ENCODE measurements at places on chromosomes 12 and 14.

DNA sequence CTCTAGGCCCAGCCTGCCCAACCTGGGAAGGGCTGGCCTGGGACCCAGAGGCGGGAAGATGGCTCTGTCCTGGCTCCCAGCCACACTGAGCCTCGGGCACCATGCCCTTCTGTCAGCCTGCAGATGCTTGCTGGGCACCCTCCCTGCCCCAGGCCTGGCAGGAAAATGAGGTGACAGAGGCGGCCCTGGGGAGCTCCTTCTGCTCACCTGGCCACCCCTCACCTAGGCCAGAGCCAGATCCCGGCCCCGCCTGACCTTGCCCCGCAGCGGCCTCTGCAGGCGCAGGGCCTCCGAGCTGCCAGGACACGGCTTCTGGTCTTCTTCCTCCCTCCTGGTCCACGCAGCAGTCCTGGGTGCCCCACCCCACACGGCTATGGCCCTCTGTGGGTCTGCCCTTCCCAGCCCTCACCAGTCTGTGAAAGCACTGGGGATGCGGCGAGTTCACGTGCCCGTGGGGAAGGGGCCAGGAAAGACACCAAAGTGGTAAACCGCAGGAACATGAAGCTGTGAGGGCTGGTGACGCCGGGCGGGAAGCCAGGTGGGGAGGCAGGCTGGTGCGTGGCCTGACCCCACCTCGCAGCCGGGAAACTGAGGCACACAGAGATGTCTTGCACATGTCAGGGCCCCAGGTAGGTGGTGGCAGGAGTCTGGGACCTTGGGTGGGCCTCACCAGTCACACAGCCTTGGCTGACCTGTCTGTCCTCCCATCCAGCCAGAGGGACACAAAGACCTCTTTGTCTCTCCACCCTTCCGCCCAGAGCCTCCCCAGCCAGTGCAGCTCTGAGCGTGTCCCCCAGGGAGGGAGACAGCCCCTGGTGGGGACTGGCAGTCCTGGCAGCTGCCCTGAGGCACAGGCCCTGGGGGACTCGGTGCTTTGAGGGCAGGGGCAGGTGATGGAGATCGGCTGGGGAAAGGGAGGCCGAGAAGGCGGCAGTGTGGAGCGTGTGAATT lies 12.8 kb downstream of the BAG5 start:
- DNase-seq, result no peak

DNA sequence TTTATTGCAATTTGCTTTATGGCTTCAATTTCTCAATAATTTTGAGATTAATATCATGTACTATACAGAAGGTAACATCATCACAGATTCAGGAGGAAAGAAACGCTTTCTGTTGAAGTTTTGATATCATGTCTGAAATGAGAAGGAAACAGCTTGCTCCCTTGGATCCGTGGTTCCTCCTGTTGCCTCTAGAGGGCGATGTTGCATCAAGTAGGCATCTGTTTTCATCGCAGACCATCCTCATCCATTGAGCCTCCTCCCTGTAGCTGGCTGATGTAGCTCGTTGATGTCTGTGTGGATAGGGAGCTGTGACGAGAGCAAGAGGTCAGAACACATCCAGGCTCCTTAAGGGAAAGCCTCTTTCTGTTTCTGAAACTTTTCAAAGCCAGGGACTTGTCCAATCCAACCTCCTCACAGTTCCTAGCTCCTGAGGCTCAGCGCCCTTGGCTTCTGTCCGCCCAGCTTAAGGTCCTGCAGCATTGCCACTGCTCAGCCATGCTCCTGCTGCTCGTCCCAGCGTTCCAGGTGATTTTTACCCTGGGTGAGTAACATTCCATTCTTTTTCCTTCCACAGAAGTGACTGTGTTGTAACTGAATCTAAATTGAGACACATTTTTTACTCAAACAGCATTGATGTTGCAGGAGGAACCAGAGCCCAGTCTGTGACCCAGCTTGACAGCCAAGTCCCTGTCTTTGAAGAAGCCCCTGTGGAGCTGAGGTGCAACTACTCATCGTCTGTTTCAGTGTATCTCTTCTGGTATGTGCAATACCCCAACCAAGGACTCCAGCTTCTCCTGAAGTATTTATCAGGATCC lies 304.8 kb upstream of the OR4E1 start:
- DNase-seq, result peak; percentile 50

DNA sequence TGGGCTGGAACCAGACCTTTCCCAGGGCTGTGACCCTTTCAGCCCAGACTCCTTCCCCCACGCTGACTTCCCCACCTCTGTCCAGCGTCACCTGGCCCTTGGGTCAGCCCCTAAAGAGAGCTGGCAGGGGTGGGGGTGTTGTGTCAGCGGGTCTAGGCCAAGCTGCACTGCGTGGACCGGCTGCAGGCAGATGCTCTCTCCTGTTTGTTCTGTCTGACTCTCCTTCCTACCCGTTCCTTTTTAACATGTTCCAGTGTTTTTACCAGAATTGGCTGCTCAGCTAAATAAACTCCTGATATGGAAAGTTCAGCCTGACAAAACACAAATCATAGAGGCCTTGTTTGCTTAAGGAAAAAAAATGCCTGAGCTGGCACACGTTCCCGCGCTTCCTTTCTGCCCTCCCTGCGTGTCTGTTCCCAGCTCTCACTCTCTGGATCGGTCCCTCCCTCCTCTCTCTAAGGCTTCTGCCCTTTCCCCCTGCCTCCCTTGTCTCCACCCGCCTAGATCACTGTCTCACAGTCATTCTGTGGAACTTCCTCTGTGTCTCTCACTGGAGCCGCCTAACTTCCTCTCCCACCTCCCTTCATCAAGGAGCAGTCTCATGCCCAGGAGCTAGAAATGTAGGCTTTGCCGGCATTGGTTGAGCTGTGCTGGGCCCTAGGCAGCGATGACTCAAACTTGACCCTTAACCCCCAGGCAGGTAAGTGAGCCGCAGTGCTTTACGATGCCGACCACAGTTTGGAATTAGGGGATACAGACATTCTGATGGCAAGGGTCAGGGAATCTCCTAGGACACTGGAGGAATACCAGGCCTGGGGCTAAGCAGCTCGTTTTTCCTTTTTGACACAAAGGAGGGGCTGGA lies 15.5 kb upstream of the MLXIP start:
- no peak for DNase-seq

- DNase-seq, result no peak
Measured at GRCh38 chr14:89899917-89900663, 54.4 kb downstream of the EFCAB11 start.

DNA sequence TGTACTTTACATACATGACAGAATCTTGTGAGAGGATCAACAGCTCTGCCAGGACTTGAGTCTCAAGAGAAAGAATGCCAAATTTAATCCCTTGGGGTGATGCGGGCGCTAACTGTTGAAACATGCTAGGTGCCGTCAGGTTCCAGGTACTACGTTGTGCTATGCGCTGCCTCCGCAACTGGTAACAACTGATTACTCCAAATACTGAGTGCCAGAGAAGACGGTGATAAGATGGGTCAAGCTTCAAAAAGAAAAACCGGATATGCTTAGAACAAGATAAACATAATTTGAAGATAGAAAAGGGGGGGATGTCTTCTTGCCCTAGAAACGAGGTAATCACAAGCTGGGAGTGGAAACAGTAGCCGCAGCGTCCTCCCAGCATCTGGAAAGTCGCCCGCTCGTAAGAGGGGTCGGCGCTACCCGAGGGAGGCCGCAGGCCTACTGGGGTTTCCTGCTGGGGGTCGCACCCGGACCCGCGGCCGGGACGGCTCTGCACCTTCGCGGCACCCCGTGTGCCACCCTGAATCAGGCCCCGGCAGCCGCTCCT lies 678 bp downstream of the ZBTB25 start:
- peak; percentile 23 for DNase-seq

DNA sequence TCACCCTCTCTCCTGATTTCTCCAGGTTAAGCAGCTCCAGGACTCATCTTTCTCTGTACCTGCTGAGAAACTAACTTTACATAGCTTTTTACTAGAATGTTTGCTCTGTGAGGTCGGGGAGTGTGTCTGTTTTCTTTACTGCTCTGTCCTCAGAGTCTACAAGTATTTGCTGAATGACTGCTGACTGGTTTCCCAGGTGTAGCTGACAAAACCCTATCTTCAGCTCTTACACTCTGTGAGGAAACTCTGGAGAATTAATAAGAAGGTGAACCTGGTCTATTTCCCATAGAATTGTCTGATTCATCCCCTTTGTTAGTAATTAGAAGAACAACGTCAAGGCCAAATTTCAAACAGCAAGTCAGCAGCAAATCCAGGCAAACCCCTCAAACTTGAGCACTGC lies 226.8 kb downstream of the ZFP36L1 start:
- no peak for DNase-seq

DNA sequence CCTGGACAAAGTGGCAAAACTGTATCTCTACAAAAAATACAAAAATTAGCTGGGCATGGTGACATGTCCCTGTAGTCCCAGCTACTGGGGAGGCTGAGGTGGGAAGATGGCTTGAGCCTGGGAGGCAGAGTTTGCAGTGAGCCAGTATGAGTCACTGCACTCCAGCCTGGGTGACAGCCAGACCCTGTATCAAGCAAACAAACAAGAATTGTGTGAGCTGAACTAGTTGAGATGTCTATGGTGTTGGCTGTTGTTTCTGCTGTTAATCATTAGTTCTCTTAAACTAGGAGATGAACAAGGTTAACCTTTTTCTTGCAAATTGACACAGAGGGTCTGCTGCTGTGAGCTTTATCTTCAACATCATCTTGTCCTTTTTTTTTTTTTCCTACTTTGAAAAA lies 23.6 kb downstream of the RASSF3 start:
- no peak for DNase-seq

GRCh38 chr12:25785134-25785533 lies 173.3 kb upstream of the RASSF8 start:
- no peak for DNase-seq

- DNase-seq, result no peak
Measured at GRCh38 chr12:1832801-1833595, 12.6 kb downstream of the LRTM2 start.

DNA sequence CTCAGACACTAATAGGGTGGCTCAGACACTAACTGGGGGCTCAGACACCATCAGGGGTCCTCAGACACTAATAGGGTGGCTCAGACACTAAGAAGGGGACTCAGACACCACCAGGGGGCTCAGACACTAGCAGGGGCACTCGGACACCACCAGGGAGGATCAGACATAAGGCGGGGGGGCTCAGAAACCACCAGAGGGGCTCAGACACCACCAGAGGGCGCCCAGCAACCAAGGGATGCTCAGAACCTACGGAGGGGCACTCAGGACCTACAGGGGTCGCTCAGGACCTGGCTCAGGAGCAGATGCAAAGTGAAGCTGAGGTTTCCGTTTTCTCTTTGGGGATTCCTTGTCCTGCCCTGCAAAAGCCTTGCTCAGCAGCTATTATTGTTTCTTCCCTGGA lies 448.5 kb downstream of the TMEM121 start:
- no peak for DNase-seq

DNA sequence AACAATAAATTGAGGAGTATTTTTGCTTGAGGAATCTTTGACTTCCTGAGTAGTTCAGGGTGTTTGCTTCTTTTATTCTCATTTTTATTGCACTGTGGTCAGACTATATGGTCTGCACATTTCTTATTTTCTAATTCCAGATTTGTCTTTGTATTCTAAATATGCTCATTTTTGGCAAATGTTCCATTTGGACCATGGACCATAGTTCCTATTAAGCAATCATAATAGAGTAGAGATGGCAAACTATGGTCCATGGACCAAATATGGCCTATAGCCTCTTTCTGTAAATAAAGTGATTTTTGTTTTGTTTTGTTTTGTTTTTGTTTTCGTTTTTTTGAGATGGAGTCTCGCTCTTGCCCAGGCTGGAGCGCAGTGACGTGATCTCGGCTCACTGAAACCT lies 2.1 kb downstream of the GPRC5A start:
- DNase-seq, result no peak

GRCh38 chr14:31283578-31284252 lies 76.1 kb upstream of the HECTD1 start:
- no peak for DNase-seq

DNA sequence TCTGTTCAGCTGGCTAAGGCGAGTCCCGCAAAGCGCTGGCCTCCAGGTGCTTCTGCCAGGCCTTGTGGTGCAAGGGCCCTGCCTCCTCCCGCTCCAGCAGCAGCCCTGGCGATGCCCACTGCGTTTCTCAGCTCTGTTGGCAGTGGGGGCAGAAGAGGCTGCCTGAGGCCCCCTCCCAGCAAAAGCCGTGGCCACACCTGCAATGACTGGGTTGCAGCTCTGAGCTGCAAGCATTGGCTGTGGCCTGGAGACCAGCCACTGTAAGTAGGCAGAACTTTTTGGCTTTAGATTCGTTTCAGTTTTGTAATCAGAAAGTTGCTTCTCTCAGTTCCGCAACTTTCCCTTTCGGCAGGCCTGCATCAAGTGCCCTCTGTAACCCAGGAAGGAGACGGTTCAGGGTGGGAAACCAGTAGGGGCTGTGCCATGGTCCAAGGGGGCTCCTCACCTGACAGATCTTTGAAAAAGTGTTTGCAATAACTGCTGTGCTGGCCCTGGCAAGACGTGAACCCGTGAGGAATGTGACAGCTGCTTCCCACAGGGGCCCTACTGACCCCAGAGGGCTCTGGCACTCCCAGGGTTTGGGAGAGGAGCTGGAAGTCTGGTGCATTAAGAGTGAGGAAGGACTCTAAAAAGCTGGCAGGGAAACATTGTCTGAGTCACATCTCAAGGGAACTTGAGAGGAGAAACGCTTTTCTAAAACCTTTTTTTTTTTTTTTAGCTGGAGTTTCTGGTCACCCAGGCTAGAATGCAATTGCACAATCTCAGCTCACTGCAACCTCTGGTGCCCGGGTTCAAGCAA lies 54.5 kb upstream of the MAX start:
- DNase-seq, result no peak

DNA sequence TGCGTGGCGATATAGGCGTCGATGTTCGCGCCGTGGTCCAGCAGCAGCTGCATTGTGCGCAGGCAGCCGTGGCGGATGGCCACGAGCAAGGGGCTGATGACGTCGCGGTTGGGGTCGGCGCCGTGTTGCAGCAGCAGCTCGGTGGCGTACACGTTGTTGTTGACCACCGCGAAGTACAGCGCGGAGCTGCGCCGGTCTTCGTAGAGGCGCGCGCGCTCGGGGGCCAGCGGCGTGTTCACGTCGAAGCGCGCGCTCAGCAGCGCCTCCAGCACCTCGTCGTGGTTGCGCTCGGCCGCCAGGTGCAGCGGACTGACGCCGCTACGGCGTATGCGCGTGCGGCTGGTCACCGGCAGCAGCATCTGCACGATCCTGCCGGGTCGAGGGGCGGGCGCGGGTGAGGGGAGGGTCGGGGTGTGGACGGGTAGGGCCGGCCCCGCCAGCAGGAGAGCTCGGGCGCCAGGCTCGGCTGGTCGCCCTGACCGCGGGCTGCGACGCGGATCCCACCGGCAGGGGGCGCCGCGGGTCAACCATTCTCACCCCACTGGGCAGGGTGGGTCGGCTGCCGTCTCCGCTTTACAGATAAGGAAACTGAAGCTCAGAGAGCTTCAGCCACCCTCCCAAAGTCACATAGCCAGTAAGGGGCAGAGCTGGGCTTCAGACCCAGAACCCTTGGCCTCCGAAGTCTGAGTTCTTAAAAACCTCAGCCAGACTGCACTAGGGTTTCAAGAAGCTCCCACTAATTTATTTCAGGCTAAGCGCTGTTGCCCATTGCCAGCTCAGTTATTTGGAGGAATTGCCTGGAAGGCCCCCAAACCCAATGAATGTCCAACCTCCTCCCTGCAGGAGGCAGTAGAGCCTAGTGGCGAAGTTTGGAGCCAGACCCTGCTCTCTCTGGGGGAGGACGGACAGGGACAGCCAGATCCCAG lies 12.4 kb downstream of the FAM181A start:
- DNase-seq, result peak; percentile 57

All from hematopoietic multipotent progenitor cell treated with erythropoietin and hydrocortisone succinate and interleukin-3 and kit ligand, for 17 days (in vitro differentiated cells).